ENCODE measurements at places on chromosomes 7 and 10.

DNA sequence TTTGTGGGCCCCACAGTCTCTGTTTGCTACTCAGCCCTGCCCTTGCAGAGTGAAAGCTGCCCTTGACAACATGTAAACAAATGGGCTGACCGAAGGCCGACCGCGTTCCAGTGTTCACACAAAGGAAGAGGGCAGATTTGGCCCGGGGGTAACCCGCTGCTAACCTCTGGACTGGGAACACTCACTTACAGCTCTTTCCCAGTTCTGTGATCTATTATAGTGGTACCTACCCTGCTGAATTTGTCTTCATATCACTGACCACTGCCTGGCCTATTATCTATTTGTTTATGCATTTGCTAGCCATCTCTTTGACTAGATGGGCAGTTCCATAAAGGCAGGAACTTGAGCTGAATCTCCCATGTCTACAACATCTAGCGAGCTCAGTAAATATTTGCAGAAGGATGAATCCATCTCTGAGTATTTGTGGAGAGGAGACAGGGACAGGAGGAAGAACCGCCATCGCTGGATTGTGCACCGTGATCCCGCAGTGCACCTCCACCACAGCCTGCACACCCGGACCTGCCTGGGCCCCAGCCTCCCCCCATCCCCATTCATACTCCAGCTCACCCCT, 15.2 kb downstream of the SLC29A3 start:
- DNase-seq, result no peak

DNA sequence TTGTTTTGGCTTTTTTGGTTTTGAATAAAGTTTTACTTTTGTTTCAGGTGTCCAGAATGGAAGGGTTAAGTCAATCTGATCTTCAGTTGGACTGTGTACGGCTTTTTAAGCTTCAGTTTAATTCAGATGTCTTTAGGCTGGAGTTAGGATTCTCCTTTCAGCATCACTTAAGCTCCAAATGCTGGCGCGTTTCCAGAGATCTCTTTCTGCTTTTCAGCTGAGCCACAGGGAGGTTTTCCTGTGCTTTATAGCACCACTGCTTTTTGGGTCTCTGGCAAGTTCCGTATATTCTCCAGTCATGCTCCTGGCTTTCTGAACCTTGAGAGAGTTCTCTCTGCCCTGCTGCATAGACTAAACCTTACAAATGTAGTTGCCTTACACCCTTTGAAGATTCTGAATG, 60.0 kb downstream of the VTI1A start:
- no peak for DNase-seq

DNA sequence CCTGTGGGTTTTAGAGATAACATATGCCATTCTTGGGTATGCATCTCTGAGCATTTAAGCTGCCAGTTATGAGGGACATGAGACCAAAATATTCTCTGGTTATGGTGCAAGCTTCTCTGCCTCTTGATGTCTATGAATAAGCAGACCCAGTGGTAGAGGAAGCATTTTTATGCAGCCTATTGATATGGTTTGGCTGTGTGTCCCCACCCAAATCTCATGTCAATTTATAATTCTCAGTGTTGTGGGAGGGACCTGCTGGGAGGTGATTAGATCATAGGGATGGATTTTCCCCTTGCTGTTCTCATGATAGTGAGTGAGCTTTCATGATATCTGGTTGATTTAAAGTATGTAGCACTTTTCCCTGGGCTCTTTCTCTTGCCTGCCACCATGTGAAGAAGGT, 187.2 kb downstream of the ARHGAP12 start:
- no peak for DNase-seq

DNA sequence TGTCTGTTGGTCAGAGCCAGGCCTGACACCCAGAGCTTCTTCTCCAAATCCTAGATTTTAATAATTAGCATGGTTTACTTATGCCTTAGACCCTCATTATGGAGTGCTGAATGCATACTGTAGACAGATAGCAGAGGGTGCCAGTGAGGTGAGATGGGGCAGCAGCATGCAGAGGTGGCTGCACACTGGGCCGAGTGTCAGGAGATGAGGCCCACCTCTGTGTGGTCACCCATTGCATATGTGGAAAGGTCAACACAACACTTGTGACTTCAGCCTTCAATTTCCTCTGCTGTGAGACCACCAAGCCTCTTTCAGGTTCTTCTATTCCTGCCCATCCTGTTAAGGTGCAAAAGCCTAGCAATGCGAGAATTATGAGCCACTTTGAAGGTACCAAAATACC, 39.7 kb upstream of the NMT2 start:
- DNase-seq, result no peak

- no peak for DNase-seq
These were observed 35.5 kb upstream of the KMT2E start for GRCh38 chr7:104978460-104978859.

GRCh38 chr7:135666846-135667245, 4.5 kb downstream of the STMP1 start:
- DNase-seq, result no peak

GRCh38 chr10:78780551-78780961, 288.2 kb upstream of the ZMIZ1 start:
- DNase-seq, result no peak

DNA sequence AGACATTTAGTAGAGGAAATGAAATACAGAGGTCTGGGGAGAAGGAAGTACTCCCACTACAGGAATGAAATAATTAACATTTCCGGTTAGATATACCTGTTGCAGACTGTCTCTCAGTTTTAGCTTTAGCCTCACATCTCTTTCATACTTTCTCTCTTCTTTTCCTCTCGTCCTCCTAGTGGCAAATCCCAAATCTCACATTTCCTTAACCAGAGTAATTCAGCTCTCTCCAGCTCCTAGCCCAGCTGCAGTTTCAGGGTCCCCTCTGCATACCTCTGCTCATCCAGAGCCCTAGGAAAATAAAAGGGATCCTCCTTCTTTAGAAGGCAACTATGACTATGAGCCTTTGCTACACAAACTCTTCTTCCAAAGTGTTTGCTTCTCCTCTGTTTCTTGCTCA, 643.2 kb downstream of the PHTF2 start:
- no peak for DNase-seq

GRCh38 chr7:2566890-2567678, 8.3 kb downstream of the IQCE start:
- DNase-seq, result no peak

GRCh38 chr7:27943241-27943640, 203.3 kb downstream of the TAX1BP1 start:
- DNase-seq, result no peak

DNA sequence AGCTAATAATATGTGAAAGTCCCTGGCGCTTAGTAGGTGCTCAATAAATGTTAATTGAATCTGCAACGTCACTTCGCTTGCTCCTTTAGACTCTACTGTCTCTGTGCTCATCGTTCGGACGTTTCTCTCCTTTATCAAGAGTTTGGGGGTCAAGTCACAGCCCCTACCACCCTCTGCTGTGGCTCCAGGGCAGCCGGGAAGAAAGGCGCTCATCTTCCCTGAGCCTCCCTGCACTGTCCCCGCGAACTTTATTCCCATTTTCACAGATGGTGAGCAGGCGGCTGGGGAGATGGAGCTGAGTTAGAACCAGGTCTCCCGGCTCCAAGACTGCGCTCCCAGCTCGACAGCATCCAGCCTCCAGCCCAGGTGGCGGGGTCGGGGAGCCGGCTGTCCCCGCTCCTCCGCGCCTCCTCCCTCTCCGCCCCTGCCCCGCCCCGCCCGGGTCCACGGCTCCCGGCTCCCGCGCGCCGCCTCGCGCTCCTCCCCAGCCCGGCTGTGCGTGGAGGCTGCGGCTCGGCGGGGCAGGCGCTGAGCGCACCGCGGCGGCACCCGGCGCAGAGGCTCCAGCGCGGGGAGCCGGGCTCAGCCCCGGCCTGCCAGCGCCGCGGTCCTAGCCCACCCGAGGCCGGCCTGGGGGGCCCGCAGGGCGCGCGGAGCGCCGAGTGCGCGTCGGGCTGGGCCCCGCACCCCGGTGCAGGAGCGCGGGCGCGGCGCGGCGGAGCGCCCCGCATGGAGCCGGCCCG, at the start of gene CLEC2L:
CLEC2L (plus strand) TSS at position 487 of the 743 bp plus-strand sequence; CDS start at position 730, 243 bp downstream.
- DNase-seq, result no peak

DNA sequence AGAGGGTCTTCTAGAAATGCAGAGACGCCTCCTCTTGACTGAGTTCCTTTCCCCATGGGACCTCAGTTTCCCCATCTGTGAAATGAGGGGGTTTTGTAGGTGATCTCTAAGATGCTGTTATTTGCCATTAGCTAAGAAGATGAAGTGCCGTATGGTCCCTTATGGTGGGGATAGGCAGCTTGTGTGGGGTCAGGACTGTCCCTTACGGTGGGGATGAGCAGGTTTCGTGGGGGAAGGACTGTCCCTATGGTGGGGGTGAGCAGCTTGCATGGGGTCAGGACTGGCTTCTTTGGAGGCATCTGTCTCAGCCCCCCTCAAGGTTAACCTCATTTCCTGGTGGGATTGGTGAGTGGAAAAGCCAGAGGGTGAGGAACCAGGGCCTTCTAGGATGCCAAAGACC, 148.3 kb upstream of the GPR26 start:
- no peak for DNase-seq

DNA sequence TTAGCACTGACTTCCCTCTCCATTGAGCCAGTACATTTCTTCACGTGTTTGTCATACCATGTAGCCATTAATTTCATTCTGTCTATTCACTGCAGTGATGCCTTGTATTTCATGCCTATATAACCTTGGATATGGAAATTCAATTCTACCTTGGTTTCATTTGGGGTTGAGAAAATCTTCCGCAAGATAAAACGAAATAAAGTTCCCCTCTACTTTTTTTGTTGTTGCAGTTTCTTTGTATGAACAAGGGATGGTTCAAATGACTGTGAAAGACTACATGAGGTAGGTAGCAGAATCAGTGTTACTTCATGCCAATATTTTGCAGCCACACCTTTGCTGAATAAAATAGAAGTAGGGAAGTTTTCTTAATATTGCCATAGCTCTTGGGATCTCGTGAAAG, 55.6 kb downstream of the ITPRID1 start:
- DNase-seq, result no peak

DNA sequence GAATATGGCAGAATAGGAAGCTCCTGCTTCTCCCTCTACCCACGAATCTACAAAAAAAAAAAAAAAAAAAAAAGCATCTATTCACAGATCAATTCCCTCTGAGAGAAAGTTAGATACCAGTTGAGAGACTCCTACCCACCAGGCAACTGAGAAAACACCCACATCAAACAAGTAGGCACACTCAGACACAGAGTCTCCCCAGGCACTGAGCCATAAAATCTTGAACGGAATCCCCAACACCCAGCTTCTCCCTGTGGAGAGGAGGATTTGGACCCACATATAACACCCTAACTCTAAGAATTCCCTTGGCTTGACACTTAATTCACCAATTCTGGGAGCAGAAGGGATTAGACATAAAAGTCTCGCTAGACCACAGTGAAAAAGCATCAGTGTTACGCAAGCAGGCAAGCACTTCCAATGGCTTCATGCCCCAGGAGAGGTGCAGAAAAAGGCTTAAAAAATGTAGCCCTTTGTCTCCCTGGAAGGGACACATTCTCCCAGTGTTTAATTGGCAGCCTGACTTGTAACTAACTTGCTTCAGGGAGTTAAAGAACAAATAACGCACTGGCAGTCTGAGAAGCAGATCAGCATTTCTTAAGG, 192.2 kb downstream of the ELAPOR2 start:
- no peak for DNase-seq

DNA sequence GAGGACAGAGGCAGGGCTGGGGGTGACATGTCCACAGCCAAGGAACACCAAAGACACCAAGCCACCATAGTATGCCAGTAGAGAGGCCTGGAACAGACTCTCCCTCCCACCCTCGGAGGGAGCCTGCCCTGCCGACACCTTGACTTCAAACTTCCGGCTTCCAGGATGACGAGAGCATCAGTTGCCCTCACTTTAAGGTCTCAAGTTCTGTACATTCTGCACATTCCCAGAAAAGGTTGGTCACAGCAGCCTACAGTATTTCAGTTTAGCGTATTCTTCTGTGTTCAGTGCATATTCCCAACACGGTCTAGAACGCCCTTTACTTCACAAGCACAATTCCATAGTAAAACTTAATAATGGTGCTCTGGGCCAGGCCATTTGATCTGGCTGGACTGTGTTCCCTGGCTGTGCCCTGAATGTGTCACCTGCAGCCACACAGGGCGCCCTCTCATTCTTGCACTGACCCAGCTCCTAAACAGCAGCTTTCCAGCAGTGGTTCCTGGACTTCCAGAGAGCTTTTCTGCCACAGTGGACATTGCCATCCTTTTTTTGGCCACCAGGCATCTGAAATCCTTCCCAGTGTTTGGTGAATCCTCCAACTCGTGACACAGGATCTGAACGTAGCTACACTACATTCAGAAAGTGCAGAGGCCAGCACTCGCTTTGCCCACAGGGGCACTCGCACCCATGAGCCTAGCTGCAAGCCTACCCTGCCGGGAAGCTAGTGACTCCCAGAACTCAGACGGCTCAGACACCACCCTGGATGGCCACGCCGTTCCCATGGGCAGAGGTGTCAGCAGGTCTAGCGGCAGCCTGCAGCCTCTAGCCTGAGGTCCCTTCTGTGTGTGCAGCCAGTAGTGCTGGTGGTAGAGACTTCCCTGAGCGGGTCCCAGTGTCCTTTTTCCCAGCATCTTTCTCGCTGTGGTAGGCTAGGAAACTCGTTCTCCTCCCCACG, 36.4 kb upstream of the INSIG1 start:
- DNase-seq, result no peak

GRCh38 chr10:15817409-15818046, 42.8 kb downstream of the MINDY3 start:
- no peak for DNase-seq

DNA sequence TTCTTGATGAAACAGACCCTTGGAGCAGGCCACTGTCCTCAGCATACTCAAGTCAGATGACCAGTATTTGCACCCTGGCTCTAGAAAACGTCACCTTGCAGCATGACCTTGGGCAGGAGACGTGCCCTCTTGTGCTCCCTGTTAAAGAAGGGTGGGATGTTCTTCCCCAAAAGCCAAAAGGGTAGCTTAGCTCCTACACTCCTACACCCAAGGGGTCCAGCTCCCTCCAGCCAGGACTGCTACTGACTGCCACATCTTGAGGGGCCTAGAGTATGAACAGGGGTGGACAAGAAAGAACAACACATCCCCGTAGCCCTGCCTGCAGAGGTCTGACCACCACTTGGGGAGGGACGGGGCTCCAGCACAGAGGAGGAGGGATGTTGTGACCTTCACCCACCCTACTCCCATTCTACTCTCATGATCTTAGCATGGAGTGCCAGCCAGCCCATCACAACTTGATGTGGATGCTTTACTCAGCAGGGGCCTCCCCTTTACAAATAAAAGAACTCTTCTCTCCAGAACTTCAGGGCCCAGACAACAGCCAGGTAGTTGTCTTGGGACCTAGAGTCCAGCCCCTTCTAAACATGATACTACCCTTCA, 165.3 kb upstream of the ZMIZ1 start:
- DNase-seq, result no peak
